ENCODE measurements at places on chromosomes 16 and 17.

- DNase-seq: no peak
Observed at GRCh38 chr17:82577300-82577699, 57.8 kb downstream of the FOXK2 start.

- DNase-seq: no peak
Observed at GRCh38 chr17:28446716-28447395, 26.6 kb upstream of the SLC13A2 start.

- DNase-seq: no peak
Observed at GRCh38 chr16:30600215-30600614, 10.0 kb downstream of the ZNF689 start.

GRCh38 chr16:5065813-5066212 is at the start of gene C16orf89:
Gene C16orf89, minus strand, starts transcription at chr16:5065956. Its CDS starts 48 bp downstream, at chr16:5065908.
- no peak for DNase-seq

- no peak for DNase-seq
Observed at GRCh38 chr16:14427371-14427948, 202.6 kb downstream of the PARN start.

DNA sequence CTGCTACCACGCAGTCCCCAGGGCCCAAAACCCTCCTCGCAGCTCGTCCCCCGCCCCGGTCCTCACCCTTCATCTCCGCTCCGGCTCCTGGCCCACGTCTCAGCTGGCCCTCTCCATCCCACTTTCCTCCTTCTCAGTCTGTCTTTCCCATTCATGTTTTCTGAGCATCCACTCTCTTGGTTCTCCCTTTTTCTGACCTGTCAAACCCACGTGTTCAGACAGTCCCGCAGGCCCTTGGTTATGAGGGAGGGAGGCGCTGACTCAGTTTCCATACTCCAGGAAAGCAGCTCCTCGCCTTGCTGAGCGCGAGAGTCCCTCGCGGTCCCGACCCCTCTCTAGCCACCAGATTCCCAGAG is 392 bp upstream of the HID1 start:
- DNase-seq: no peak

DNA sequence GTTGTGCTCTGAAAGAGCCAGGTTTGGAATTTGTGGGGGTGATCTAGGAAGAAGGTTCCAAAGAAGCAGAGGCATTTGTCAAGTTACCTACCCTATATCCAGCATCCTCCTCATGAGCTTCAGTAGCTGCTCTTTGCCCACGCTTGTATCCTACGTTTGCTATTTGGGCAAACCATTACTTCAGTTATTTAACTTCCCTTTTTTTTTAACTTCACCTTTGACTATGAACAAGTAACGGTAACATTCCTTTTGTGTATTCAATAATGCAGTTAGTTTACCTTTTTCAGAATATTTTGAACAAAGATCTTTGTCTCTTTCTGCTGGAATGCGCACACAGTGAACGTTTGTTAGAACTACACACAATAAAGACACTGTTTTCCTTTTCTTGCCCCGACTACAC is 41.5 kb downstream of the CYB5B start:
- DNase-seq: no peak

DNA sequence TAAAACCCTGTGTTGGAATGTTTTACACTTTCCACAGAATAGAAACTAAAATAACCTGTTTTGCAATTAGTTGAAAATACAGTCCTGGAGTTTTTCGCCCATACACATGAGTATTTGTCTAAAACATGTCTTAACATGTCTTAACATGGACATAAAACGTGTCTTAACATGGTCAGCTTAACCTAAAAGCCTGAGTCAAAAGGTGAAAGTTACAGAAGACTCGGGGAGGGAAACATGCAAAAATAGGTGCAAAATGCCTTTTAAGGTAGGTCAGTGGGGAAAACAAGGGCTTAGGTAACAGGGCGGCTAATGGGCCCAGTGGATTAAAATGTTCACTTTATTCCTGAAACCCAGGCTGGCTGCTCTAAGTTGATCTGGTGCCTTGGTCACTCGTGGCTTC is 56.1 kb upstream of the RBL2 start:
- no peak for DNase-seq

DNA sequence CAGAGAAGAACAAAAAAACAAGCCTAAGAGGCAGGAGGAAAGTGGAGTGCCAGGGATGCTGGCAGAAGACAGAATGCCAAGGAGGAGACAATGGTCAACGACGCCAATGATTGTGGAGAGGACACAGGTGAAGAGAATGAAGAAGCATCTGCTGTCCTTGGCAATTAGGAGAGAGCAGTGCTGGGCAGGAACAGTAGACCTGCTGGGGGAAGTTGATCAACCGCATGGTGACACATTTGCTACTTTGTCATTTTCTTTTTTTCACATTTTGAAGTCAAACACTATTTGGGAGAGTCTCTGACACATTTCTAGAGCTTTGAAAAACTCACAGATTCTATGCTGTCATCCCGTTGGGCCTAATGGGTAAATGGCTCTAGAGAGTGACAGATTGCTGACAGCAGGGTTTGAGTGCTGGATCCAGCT is 1.1 kb upstream of the PIK3R6 start:
- DNase-seq: no peak

GRCh38 chr17:70041061-70041460 is 34.0 kb upstream of the KCNJ16 start:
- no peak for DNase-seq

- no peak for DNase-seq
Observed at GRCh38 chr17:27282054-27282551, 11.8 kb upstream of the WSB1 start.

DNA sequence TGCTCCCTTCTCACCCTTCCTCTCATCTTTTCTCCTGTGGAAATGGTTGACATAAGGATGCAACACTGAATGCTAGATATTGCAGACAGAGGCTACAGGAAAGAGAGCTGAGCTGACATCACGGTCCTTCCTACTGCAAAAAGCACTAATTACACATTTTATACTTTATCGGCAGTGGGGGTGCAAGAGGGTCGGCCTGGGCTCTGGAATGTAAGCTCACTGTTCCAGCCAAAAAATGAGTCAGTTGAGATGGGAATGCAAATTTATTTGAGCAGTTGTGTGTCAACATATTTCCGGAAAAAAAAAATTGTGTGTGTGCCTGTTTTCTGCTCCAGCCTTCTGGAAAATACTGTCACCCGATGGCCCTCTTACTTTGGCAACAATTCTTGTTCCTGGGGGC is 14.1 kb upstream of the MRTFB start:
- no peak for DNase-seq

GRCh38 chr17:74340470-74341023 is 14.5 kb downstream of the KIF19 start:
- no peak for DNase-seq

DNA sequence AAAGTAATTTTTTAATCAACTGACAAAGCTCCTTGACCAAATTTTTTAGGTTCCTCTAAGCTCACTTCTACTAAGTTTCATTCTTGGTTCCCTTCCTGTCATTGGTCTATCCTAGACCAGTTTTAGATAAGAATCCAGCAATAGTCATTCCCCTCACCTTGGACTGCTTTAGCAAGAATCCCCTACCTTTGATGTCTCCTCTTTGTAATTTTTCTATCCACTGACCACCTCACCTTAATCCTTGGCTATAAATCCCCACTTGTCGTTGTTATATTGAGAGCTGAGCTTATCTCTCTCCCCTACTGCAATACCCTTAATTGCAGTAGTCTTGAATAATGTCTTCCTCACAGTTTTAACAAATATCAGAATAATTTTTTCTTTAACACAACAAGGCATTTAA is 107.2 kb downstream of the USP32 start:
- DNase-seq: no peak

DNA sequence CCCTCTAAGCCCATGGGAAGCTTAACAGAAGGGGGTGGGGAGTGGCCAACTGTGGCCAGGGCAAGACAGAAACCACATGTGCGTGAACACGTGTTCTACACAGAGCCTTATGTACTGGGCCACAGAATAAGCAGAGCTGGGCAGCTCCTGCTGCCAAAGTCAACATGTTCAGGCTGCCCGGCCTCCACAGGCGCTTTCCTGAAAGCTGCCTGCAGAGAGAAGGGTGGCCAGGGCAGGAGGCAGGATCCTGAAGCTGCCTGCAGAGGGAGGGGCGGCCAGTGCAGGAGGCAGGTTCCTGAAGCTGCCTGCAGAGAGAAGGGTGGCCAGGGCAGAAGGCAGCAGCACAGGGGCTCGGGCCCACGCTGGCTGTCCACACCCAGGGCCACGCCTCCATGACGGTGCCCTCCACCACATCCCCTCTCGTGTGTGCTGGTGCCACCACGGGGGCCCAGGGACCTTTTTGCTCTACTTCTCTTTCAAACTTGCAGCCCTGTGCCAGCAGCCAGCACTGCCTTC is 79.5 kb downstream of the ANKRD11 start:
- peak; percentile 99 for DNase-seq

- DNase-seq: no peak
Observed at GRCh38 chr17:29664743-29665480, 42.2 kb upstream of the CORO6 start.

DNA sequence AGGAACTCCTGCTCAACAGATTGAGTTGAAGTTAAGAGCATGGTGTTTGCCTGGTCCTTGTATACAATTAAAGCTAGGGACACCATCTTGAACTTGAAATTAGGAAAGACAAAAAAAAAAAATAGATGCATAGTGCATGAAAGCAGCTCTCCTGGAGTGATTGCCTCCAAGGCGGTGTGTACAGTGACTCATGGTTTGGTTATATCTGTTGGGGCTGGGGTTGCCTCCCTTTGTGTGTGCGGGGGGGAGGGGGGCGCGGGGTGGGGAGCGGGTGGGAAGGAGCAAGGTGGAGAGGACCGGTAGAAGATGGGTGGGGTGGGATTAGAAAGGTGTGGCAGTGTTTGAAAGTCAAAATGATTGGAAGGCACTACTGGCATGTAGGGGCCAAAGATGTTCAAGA is 3.4 kb downstream of the TMED6 start:
- DNase-seq: no peak

DNA sequence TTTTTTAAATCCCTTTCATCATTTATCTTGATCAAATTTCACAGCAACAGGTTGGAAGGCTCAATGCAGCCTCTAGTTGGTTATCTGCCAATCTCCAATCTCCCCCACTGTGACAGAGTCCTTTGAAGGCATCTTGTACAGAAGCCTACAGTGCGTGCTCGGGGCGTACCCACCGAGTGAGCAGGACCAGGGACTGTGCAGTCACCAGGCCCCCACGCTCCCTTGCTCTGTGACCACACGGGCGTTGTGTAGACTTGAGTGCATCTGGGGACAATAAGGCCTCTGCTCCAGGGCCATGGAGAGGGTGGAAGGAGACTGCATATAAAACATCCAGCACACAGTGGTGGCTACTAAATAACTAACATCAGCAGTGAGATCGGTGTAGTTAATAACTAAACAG is 63.4 kb downstream of the GTF3C1 start:
- no peak for DNase-seq

GRCh38 chr16:89563639-89564392 is 3.3 kb downstream of the RPL13 start:
- DNase-seq: no peak

DNA sequence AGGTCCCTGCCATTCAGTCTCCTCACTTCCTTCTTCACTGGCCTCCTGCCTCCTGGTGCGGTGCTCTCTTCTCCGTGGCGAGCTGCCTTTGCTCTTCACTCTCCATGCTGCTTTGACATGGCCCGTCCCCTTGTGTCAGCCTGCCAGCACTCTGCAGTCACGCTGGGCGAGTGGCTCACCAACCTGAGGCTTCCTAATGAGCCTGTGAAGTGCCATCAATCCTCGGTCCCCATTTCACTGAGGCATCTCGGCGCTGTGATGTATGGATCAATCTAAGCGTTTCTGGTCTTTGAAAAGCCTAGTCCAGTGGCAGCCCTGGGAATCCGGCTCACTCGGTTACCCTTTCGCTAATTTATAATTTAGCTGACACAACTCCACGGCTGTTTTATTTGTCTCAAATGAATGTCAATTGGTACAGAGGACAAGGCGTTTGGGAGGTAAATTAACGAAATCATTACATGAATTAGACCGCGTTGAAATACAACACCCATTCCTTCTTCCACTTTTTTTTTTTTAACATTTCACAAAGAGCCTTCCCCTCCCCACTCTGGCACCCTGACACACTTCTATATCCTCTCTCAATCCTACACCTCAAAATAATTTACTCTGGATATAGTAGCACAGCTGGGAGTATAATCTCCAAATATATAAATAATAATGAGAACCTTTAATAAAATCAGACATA is 610.7 kb downstream of the TMEM114 start:
- no peak for DNase-seq

DNA sequence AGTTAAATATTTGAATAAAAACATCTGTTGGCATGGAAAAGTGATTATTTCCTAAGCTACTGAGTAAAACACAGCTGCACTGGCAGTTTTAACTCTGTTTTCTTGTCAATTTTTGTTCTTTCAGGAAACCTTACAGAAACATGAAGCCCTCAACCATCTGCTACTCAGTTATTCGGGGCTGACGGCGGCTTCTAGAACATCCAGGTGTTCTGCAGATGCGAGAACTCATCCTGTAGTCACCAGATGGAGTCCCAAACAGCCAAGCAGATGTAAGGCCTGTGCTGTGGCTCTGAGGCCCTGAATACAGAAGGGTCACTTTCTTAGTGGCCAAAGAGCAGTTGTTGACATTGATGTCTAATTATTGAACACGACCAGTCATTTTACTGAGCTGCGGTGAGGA is 15.5 kb downstream of the ARSG start:
- no peak for DNase-seq

- DNase-seq: no peak
Observed at GRCh38 chr17:58531661-58532554, 17.5 kb upstream of the MTMR4 start.

DNA sequence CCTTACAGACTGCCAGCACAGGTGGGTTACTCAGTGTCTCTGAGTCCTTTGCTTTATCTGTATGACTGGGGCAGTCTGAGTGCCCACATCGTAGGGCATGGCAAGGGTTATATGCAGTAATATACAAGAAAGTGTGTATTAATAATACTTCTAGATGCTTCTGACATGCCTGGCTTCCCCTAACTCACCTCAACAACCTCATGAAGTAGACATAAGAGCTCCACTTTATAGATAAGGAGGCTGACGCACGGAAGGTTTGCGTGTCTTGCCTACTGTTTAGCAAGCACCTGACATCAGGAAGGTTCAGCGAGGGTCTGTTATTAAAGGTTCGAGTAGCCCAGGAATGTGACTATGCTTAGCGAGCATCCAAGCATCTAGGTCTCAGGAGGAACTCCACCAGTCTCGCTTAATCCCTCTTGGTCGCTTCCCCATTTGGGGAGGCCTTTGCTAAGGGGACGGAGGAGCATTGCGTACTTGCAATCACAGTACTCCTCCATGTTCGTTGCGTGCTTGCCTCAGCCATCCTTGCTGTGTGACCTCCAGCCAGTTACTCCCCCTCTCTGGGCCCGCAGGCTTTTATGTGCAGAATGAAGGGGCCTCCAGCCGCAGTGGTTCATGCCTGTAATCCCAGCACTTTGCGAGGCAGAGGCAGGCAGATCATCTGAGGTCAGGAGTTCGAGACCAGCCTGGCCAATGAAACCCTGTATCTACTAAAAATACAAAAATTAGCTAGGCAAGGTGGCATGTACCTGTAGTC is 1.6 kb downstream of the KCNG4 start:
- DNase-seq: no peak
